ENCODE measurements at places on chromosomes 2 and 18. TPM values are rescaled to one million over a fixed set of nuclear protein-coding genes. Genes with fewer than 3 reads are reported as not detected.

- no peak for DNase-seq
Observed at GRCh38 chr2:186702501-186702900, 8.6 kb downstream of the FAM171B start.

DNA sequence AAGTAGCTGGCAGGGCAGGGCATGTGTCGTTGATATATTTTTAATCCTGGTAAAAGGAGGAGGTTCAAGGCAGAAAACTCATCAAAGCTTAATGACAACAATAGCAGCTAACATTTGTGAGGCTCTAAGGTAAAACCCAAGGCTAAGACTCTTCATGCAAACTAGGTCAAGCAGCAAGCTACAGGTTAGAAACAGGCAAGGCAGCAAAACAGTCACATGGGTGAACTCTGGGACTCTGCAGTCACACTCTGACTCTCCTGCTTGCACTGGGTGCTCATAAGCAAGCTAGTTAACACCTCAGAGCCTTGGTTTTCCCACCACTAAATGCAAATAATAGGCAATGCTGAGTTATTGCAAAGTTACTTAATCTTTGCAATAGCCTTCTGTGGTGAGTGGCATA, 7.9 kb downstream of the IL1RN start:
- no peak for DNase-seq

DNA sequence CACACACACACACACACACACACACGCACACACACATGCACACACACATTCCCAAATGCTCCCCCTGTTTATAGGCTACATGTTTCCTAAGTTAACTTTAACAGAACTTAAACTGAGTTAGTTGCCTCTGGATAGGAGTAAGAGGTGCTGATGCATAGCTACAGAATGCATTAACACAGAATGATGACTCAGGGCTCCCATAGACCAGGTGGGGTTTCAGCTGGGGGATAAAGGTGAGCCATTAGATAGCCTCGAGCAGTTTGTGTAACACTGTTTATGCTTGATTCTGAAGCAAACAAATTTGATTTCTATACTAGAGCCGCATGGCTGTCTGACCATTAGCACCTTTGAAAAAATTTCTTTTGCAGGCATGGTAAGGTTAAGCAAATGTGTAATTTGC, 741.0 kb downstream of the PLCL1 start:
- no peak for DNase-seq

The CHCHD5 gene
- 32.2 TPM for total RNA-seq

The UGT1A4 gene
- total RNA-seq, result not detected

The SERPINB13 gene
- total RNA-seq, result not detected

The SIX3 gene
- total RNA-seq, result not detected

DNA sequence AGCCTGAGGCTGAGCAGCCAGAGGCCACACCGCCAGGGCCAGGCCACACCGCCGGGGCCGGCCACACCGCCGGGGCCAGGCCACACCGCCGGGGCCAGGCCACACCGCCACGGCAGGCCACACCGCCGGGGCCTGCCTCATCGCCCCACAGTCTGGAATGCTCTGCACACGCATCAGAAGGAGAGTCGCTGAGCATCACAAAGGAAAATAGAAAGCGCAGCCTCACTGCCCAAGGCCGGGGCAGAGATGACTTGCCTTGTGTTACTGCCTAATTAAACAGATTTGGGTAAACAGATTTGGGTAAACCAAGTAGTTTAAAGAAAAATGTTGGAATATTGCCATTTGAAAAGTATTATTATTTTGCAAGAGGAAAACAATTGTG, 10.4 kb upstream of the NFATC1 start:
- no peak for DNase-seq

The NMUR1 gene
- total RNA-seq, result not detected

GRCh38 chr2:45937990-45938389, 286.5 kb downstream of the PRKCE start:
- DNase-seq, result no peak

- DNase-seq, result no peak
Observed at GRCh38 chr2:226665306-226665831, 134.3 kb downstream of the IRS1 start.

GRCh38 chr2:143070704-143071103, 58.5 kb upstream of the ARHGAP15 start:
- no peak for DNase-seq

The TUBB8B gene
- not detected for total RNA-seq

DNA sequence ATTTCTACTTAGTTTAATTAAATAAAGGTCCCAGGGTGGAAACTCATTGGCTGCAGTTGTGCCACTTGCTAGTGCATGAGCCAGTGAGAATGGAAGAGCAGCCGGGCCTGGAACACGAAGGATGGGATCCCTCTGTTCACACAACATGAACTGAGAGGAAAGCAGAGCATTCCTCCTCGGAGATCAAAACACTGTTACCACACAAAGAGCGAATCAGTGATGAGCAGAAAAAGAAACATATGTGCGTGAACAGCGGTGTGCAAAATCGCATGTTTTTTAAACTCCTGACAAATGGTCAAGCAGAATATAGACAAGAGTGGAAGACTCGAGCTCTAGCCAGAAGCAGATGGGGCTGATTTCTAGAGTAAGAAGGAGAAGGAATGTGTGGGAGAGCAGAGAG, 28.4 kb upstream of the ANKRD44 start:
- DNase-seq, result no peak

- DNase-seq, result no peak
Observed at GRCh38 chr2:118535818-118536212, 311.6 kb downstream of the EN1 start.

The SCN3A gene
- 0.36 TPM for total RNA-seq

The MDH1B gene
- 1.2 TPM for total RNA-seq

The OSBPL6 gene
- total RNA-seq, result 10.7 TPM

DNA sequence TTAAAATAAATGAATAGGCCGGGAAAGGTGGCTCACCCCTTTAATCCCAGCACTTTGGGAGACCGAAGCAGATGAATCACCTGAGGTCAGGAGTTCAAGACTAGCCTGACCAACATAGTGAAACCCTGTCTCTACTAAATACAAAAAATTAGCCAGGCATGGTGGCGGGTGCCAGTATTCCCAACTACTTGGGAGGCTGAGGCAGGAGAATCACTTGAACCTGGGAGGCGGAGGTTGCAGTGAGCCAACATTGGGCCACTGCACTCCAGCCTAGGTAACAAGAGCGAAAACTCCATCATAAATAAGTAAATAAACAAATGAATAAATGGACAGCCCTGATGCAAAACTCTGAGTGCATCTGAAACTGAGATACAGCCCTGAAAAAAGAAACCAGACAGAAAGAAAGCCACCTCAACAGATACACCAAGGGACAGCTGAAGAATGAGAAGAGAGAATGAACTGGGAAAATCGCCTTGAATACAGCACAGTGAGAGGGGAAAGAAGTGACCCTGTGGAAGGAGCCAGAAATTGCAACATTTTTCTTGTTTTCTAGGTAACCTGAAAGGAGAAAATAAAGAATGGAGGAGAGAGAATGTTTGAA, 64.4 kb downstream of the TRABD2A start:
- no peak for DNase-seq

DNA sequence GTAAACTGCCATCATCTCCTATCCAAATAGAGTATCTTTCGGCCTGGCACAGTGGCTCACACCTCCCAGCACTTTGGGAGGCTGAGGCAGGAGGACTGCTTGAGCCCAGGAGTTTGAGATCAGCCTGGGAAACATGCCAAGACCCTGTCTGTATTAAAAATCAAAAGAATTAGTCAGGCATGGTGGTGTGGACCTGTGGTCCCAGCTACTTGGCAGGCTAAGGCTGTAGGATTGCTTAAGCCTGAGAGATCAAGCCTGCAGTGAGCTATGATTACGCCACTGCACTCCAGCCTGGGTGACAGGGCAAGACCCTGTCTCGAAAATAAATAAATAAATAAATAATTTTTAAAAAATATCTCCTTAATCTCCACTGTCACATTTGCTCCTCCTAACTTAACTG, 14.7 kb upstream of the ARPC2 start:
- no peak for DNase-seq

Data from RPMI7951 (cell line).